Right renal cortex interstitium (tissue), 3 donors: ENCODE measurements at places on chromosomes 5 and 9. TPM values are rescaled to one million over a fixed set of nuclear protein-coding genes. Genes with fewer than 3 reads are reported as not detected.

CCL28 gene
- 4.4 TPM for polyA plus RNA-seq

PRDM9 gene
- polyA plus RNA-seq, result not detected

LCN10 gene
- polyA plus RNA-seq, result 2.3 TPM

MYOT gene
- 0.94 TPM for polyA plus RNA-seq

KIF24 gene
- 5.8 TPM for polyA plus RNA-seq

AFAP1L1 gene
- polyA plus RNA-seq, result 18.3 TPM

- DNase-seq, result no peak
Observed at GRCh38 chr9:7906783-7907550, 107.4 kb upstream of the DMAC1 start.

DNA sequence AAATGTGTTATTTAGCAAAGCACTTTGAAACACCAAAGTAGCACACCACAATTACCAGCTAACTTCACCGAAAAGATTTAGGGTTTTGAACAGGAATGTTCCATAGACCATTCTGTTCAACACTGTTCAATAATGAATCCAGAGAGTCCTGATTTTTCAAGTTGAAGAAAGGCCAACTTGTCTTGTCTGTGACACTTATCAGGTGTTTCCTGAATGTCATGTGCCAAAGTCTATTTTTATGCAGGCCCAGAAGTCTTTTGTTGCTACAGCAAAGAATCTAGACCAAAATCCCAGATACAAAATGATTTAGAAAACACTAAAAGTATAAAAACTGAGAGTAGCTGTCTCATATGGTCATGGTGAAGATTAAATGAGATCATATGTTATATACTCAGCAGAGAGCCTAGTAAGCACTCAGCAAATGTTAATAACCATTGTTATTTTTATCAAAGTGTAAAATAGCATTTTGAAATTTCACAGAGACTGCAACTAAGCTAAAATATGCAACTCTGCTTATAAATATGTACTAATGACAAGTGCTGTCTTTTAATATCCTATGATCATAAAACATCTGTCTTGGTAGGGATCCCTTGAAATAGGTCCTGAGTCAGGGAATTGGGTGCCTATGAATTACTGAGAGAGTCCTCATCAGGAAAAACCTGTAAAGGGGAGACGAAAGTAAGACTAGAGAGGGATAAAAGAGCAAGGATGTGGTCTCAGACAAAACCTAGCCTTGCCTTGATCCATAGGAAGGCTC is 122.4 kb upstream of the SLC12A2 start:
- no peak for DNase-seq

DNA sequence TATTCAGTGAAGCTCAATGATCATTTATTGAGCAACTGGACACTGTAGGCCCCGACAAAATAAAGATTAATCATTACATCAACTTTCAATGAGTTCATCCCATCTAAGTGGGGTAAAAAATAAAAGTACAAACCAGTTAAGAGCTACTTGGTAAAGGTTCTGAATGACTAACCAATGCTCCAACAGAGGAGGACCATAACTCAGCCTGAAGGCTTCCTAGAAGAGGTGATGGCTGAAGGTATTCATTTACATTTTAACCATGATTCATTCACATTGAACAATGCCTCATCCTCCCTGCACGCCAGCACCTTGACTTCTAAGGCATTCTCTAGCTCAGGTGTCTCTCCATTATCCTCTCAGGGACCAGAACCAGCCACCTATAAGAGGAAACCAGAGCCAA is 201.4 kb downstream of the ZNF462 start:
- no peak for DNase-seq

GRCh38 chr9:16974436-16974835 is 104.0 kb upstream of the BNC2 start:
- no peak for DNase-seq

DNA sequence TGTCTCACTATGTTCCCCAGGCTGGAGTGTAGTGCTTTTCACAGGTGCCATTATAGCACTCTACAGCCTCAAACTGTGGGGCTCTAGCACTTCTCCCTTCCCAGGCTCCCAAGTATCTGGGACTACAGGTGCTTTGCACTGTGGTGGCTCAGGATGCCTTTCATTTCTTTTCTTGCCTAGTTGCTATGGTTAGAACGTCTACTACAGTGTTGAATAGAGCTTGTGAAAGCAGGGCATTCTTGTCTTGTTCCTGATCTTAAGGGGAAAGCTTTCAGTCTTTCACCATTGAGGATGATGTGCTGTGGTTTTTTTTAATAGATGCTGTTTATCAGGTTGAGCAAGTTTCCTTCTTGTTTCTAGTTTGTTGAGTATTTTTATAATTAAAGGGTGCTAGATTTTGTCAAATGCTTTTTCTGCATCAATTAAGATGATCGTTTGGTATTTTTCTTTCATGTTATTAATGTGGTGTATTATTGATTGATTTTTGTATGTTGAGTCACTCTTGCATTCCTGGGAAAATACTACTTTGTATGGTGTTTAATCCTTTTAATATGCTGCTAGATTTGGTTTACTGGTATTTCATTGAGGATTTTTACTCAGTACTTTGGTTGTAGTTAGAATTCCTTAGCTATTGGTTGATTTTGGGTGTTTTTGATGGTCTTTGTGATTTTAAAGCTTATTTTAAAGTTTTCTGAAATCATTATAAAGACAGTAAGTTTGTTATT is 35.6 kb downstream of the GPBP1 start:
- no peak for DNase-seq

GRCh38 chr5:143372187-143372829 is 31.2 kb downstream of the NR3C1 start:
- DNase-seq, result no peak

DNA sequence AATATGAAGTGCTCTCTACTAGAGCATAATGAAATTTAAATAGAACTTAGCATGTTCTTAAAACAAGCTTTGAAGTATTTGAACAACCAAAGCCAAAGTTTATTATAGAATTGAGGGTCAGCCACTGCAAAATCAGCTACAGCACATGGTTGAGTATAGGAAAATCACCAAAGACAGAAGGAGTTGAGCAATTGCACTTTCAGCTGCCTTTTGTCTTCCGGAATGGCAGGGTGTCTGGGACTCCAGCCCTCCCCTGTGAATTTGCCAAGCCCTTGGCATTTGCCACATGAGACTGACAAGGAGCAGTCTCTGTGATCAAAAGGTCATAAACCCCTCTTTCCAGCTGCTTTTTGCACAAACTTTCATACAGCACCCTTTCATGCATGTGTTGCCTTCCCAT is 8.5 kb upstream of the LURAP1L start:
- DNase-seq, result no peak

GRCh38 chr9:106670418-106670817 is 192.5 kb upstream of the ZNF462 start:
- no peak for DNase-seq

DNA sequence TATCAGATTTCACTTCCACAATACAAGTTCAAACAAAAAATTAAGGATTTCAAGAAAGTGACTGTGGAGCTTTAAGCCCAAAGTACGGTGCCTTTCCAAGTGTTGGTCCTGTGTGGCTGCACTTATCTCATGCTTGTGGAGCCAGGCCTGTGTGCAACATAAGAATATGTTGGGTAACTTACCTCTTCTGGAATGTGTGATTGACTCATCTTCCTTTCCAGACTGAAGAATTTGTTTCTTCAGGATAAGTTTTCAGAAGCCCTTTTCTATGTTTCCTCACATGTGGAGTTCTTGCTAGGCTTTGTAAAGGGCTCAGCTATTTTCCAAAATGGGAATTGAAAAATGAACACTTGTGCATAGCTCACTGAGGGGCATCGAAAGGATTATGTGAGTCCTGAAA is 485.1 kb upstream of the PAPPA start:
- DNase-seq, result no peak

DNA sequence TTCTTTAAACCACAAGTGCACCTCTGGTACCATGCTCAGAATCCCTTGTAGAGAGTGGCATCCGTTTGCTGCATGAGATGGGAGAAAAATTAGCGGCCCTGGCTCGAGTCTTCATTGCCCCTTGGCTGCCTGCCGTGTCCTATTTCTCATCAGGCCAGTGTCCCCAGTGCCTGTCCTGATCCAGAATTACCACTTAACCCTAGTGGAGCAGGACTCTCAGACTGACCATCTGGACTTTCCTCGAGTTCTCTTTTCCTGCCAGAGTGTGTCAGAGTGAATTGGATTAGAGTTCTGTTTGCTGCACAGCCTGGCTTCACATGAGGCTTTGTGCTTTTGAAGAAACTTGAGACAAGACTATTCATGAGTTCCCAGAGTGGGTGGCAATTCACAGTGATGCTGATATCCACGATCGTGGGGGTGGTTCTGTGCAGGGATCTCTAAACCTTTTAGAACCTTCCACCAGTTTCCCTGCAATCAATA is 92.6 kb downstream of the C9orf152 start:
- DNase-seq, result no peak

GRCh38 chr9:98206754-98207153 is 14.3 kb upstream of the CORO2A start:
- no peak for DNase-seq

- no peak for DNase-seq
Observed at GRCh38 chr5:12272389-12272788, 368.1 kb upstream of the CTNND2 start.

- no peak for DNase-seq
Observed at GRCh38 chr5:2674456-2674855, 77.0 kb downstream of the IRX2 start.
